ENCODE measurements at places on chromosomes 1 and 21.

- no peak for DNase-seq
These were observed 34.5 kb upstream of the TDRD10 start for GRCh38 chr1:154467434-154468102.

- DNase-seq = no peak
These were observed 39.8 kb downstream of the MYSM1 start for GRCh38 chr1:58660105-58660504.

DNA sequence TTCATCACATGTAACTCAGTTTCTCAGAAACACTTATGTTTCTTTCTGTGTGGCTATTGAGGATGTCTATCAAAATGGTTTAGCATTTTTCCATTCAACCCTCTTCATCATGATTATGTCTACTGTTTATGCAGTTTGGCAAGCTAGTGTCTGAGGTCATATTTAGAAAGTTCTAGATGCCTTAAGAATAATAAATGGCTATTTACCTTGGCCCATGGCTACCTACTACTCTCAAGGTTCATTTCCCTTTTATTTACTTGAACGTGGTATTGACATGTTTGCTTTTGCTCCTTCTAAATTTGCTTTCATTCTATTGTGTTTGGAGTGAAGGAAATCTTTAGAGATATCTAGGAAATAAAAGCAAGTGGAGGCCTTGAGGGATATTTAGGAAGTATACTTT, 193.7 kb upstream of the OLFM3 start:
- no peak for DNase-seq

DNA sequence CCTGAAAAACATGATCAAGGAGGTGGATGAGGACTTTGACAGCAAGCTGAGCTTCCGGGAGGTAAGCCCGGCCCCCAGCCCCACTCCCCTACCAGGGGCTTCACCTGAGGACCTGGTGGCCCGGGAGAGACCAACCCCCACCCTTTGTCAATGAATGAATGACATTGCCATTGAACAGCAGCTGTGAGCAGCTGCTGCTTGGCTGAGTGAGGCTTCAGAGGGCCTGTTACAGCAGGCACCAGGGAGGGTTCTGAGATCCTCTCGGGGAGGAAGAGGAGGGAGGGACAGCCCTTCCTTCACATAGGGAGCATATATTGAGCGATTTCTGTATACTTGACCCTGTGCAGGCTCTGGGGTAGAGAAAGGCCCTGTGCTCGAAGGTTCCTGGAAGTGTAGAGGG, 12.3 kb upstream of the CTRC start:
- DNase-seq = no peak

- DNase-seq = no peak
These were observed 7.0 kb upstream of the PCP4L1 start for GRCh38 chr1:161251579-161251978.

- no peak for DNase-seq
These were observed 8.3 kb downstream of the GFI1 start for GRCh38 chr1:92478393-92478792.

DNA sequence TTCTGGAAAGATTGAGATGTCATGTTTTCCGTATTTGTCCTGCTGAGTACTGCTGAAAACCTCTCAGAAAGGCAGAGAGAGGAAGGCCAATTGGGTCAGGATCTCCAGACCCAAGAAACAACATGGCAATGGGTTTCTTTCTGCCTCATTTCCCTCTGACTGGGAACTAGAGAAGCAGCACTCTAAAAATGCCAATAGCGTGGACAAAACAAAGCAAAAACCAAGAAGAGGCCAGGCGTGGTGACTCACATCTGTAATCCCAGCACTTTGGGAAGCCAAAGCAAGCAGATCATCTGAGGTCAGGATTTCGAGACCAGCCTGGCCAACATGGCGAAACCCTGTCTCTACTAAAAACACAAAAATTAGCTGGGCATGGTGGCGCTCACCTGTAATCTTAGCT, 18.3 kb downstream of the TNFRSF9 start:
- DNase-seq = no peak

DNA sequence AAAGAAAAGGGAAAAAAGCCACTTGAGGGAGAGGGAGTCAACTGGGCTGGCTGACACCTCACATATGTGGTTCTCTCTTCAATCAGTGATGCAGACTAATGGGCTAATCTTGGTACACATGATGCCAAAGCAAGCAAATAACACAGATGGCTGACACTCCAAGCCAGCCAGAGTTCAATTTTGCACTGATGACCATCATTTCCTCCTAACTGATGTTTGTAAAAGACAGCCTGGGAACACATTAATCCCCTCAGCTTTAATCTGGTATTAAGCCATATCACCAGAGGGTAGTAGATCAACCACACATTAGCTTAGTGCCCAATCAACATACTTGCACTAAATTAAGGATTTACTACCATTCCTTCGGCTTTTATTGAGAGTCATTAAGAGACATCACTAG, 2.8 kb downstream of the VPS72 start:
- no peak for DNase-seq

DNA sequence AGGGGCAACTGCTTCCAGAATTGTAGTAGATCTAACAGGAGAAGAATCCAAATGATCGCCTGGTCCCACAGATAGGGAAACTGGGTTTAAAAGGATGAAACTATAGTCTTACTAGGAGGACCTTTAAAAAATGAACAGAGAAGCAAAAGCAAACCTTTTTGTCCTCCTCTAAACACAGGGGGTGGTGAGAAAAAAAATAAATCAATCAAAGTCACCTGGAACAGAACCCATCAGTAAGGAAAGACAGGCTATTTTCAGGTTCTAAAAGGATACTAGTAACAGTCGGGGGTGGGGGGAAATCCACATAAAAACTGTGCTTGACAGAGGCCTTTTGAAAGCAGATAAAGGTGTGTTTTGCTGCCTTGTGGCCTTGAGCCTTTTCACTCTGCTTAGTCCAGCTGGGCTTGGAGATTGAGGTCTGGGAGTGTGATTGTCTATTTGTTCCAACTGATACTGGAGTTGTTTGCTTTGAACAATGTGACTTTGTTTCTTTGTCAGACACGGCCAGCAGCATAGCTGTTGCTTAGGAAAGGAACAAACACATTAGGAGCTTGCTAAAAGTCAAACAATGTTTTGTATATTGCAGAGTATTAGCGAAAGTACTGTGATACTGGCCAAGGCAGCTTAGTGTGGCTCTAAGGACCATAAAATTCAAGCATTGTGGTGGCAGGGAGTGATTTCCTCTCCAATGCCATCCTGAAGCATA, 141.1 kb upstream of the IRF2BP2 start:
- no peak for DNase-seq

- no peak for DNase-seq
These were observed 155.1 kb upstream of the DNAH14 start for GRCh38 chr1:224774378-224774777.

GRCh38 chr21:26119906-26120305, 50.7 kb downstream of the APP start:
- no peak for DNase-seq

GRCh38 chr1:76374086-76374485, 299.5 kb downstream of the ST6GALNAC3 start:
- no peak for DNase-seq

- no peak for DNase-seq
These were observed 19.5 kb downstream of the UBASH3A start for GRCh38 chr21:42423197-42423675.

DNA sequence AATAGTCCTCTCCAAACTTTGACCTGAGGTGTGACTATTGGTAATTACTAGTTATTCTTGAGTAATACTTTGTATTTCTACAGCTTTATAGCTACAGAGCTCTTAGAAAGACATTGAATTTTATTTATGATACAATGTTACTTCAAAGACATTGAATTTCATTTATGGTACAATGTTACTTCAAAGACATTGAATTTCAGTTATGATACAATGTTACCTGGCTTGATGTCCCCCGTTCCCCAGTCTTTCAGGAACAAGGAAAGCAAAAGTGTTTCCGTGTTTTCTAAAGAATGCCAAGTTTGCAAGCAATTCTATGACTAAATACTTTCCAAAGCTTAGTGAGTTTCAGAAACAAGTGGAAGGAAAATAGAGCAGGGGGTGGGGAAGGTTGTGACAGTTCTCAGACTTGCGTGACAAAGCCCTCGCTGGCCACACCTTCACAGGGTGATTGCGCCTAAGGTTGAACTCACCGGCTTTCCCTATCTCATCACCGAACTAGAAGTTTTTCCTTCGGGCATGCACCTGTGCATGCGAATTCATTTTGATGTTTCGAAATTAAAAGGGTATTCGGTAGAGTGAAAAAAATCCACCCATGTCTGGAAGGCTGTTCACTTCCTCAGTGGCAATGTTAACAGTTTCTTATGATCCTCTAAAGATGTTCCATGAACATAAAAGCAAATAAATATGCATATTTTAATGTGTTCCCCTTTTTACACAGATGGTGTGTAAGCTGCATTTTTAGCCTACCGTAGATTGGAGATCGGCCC, 909 bp upstream of the PAXBP1 start:
- DNase-seq = no peak

- no peak for DNase-seq
These were observed 3.0 kb downstream of the WDR3 start for GRCh38 chr1:117932576-117932975.

DNA sequence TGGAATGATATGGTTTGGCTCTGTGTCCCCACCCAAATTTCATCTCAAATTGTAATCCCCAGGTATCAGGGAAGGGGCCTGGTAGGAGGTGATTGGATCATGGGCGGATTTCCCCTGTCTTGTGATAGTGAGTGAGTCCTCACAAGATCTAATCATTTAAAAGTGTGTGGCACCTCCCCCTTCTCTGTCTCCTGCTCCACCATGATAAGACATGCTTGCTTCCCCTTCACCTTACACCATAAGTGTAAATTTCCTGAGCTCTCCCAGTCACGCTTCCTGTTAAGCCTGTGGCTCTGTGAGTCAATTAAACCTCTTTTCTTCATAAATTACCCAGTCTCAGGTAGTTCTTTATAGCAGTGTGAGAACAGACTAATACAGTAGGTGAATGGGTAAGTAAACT, 109.3 kb downstream of the DMRTB1 start:
- no peak for DNase-seq

DNA sequence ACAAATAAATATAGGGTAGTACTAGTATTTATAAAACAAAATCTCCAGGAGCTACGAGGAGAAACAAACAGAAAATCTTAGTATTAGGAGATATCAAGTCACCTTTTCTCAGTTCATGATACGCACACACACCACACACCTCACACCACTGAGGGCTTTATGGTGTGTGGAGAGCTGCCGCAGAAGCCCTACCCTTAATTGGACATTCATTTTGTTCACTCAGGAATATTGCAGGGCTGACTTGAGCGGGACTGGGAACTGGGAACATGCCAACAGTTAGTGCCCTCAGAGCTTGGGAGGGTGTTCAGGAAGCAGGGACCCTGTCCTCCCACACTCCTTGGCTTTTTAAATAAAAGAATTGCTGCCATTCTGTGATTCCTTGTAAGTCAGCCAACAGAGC, 386.8 kb downstream of the RYR2 start:
- no peak for DNase-seq

- no peak for DNase-seq
These were observed 780 bp downstream of the HIVEP3 start for GRCh38 chr1:41917835-41918449.

DNA sequence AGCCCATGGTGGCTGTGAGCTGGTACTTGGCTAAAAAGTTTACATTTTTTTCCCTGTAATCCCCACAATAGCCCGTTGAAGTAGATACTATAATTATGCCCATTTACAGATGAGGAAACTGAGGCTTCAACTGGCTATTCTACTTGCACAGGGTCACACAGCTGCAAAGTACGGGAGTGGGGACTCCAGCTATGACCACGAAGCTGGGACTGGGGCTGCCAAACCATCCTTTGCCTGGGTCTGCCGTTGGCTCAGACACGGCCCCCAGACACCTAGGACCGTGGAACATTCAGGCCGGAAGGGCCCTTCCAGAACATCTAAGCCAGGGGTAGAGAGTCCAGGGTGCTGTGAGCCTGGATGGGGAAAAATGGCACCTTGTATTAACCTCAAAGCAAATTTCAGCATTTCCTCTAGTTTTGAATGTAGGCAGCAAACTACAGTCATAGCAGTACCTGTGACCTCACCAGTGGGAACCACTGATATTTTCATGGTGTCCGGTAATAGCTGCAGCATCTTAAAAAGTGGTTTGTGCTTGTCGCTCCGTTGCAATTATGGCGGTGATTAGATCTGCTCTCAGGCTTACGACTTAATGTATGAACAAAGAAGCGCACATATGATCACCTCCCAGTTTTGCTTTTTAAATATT, 4.3 kb downstream of the TP73 start:
- DNase-seq = no peak
